Colonic mucosa (tissue), 4 donors: ENCODE measurements at places on chromosomes 4 and X. TPM values are rescaled to one million over a fixed set of nuclear protein-coding genes. Genes with fewer than 3 reads are reported as not detected.

- DNase-seq: no peak
Measured at GRCh38 chrX:68690936-68691501, 43.6 kb downstream of the STARD8 start.

The RNF175 gene
- total RNA-seq: not detected

- DNase-seq: no peak
Measured at GRCh38 chr4:176949029-176949428, 156.3 kb upstream of the VEGFC start.

GRCh38 chr4:54104907-54105306 is 4.9 kb downstream of the GSX2 start:
- DNase-seq: no peak

The CENPVL1 gene
- not detected for total RNA-seq

The PRKG2 gene
- total RNA-seq: 2.3 TPM

The PF4V1 gene
- total RNA-seq: not detected

The GUCY1B1 gene
- total RNA-seq: 1.2 TPM

- DNase-seq: peak; percentile 37
Measured at GRCh38 chr4:100189820-100190642, at the start of gene DDIT4L. TSS of gene DDIT4L (minus strand) at chr4:100190468. CDS start at chr4:100189983, 485 bp downstream.

- no peak for DNase-seq
Measured at GRCh38 chrX:140723121-140723715, 13.7 kb downstream of the LINC00632 start.

The ADH6 gene
- total RNA-seq: 17.6 TPM

DNA sequence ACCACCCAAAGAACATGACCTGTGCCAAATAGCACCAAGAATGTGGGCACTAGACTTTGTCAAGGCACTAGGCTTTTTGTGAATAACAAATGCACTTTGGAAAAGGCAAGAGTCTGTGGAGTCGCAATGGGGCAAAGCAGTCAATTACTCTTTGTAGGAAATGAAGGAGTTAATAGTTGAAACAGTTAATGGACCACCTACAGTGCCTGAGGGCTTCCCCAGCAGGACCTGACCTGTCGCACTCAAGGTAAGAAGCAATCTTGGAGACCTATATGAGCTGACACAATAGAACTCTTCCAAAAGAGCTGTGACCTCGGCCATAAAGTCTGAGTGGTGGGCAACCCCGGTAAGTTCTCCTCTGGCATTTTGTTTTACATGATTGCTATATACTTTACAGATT is 49.2 kb upstream of the CAPN6 start:
- no peak for DNase-seq

The SNCA gene
- 5.7 TPM for total RNA-seq
